ENCODE measurements at places on chromosomes 3 and 15.

DNA sequence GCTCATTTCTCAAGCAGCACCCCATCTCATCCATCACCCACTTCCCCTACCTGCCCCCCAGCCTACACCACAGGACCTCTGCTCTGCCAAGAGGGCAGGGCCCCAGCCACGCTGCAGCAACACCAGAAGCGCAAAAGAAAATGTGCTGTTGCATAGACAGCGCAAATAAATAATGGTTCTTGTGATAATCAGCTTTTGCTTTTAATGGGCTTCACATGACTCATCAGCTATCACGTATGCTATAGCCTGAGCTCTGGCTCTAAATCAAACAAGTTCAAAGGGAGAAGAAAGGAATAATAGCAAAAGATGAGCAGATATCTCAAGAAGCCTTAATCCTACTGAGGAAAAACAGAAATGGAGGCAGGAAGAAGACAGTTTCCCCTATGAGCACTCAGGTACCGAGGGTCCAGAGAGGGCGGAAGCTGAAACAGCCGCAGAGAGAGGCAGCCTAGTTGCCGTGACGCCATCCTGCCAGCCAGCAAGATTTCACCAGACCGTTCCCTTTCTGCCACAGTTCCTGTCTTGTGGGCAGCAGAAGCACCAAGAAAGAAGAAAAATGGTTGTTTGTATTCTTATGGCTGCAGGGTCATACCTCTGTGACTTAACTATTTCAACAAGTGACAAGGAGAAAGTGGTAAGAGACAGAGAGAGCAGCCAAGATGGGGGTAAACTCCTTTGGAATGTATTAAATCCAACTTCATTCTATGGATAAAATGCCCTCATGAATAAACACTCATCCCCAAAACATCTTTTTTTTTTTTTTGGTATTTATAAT, 22.0 kb downstream of the RAB27A start:
- DNase-seq, result peak; percentile 75

- DNase-seq, result no peak
Observed at GRCh38 chr15:66323312-66323928, 30.1 kb downstream of the DIS3L start.

GRCh38 chr3:115989684-115990421, 366.5 kb downstream of the GAP43 start:
- no peak for DNase-seq

GRCh38 chr3:120348065-120348990, 826 bp downstream of the LRRC58 start:
- peak; percentile 45 for DNase-seq
